ENCODE measurements at places on chromosomes 2 and 18. TPM values are rescaled to one million over a fixed set of nuclear protein-coding genes. Genes with fewer than 3 reads are reported as not detected.

The USP34 gene
- total RNA-seq, result 117 TPM

DNA sequence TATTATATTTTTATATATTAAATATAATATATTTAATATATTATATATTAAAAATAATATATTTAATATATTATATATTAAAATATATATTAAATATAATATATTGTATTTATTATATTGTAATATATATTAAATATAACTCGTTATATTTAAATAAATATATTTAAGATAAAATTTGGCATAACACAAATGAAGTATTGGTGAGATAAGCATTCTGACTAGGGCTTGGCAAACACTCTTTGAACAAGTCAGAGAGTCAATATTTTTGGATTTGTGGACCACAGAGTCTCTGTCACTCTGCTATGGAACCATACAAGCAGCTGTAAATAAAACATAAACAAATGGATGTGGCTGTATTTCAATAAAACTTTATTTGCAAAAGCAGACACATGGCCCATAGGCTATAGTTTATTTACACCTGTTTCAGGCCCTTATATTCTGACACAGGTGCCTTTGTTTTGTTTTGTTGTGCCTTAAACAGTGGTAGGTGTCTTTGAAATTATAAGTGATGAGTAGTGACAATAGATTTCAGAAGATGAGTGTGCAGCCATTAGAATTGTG is 190.1 kb downstream of the EPHA4 start:
- DNase-seq, result no peak

The ARHGAP28 gene
- 7.6 TPM for total RNA-seq

- DNase-seq, result no peak
Observed at GRCh38 chr18:56327191-56327885, 311.1 kb downstream of the TXNL1 start.

- DNase-seq, result peak; percentile 74
Observed at GRCh38 chr2:9213477-9214051, 7.0 kb downstream of the ASAP2 start.

DNA sequence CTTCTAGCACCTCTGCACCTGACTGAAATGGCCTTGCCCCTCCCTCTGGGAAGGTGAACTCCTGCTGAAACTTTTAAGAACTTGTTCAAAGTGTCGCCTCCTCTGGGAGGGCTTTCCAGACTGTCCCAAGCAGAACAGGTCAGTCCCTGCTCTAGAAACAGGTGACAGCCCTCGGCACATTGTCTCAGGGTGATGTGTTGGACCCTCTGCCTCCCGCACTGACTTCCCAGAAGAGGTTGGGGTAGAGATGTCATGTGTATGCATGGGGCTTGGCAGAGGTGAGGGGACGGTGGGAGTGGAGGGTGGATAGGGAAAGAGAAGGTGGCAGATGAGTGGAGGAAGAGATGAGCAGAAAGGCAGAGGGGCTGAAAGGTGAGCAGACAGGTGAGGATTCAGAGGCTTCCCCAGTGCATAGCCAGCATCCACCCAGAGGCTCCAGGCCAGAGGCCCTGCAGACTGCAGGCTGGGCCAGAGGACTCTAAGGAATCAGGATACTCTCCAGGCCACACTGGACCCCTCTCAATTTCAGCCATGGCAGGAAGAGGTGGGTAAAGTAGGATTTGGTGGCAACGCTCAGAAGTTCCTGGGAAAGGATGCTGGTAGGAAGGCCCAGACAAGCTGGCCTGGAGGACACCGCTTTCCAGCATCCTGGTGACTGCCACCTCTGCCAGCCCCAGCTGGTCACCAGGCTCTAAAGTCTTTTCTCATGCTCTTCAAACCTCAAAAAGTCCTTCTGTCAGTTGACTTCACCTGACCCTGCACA is 24.8 kb upstream of the TNS1 start:
- DNase-seq, result peak; percentile 58

DNA sequence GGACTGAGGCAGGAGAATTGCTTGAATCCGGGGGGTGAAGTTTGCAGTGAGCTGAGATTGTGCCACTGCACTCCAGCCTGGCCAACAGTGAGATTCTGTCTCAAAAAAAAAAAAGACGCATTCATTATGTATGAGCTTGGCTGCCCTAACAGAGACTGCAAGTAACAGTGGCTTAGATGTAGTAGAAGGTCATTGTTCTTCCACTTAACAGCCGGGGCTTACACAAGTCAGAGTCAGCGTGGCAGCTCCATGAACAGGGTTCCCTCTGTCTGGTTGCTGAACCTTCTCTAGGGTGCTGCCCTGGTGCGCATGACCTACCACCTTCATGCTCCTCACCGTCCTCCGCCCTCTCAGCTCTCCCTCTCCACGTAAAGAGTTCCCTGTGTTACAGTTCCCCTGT is 49.1 kb upstream of the IGFBP2 start:
- DNase-seq, result no peak

DNA sequence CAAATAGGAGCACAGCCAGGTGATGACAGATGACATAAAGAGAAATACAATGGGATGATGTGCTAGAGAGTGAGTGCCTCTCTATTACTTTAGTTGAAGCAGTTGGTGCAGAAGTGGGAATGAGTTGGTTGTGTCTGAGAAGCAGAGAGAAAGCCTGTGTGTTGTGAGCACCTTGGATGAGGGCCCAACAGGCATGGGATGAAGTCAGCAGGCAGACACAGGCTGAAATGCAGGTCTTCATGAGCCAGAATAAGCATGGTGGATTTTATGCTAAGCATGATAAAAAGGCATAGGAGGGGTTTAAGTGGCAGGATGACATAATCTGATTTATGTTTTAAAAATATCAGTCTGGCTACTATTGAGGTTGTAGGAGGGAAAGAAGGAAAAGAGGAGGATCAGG is 71.5 kb downstream of the KLHL14 start:
- no peak for DNase-seq

GRCh38 chr18:9809697-9810096 is 76.1 kb upstream of the TXNDC2 start:
- DNase-seq, result no peak

DNA sequence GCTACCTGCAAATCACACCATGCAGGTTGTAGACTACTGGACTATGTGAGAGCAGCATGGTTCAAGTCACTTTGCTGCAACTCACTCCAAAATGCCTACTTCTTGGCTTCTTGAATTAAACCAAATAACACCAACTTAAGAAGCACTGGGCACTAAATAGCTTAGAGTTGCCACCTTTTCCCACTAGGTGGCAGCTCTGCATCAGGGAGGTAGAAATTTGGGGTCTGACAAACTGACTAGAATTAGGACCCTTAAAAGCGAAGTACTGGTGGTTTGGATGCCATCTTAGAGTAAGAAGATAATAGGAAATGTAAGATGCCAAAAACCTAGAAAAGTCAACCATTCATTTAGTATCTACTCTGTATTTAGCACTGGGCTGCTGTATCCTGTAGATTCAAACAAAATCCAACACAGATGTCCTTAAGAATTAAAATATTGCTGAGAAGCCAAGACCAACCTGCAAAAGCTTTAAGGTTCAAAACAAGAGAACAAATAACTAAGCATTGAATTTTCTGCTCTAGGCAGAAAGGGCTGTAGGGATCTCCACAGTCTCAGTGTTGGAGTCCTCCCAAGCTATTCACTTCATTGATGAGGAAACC is 65.5 kb downstream of the CCBE1 start:
- DNase-seq, result no peak

- no peak for DNase-seq
Observed at GRCh38 chr2:235468978-235469655, 24.7 kb upstream of the AGAP1 start.

The PHLPP1 gene
- total RNA-seq, result 20.6 TPM

The CRYBA2 gene
- total RNA-seq, result not detected

GRCh38 chr18:79405781-79406575 is 10.2 kb downstream of the NFATC1 start:
- DNase-seq, result no peak

GRCh38 chr2:112656679-112657078 is 10.9 kb downstream of the SLC20A1 start:
- no peak for DNase-seq

DNA sequence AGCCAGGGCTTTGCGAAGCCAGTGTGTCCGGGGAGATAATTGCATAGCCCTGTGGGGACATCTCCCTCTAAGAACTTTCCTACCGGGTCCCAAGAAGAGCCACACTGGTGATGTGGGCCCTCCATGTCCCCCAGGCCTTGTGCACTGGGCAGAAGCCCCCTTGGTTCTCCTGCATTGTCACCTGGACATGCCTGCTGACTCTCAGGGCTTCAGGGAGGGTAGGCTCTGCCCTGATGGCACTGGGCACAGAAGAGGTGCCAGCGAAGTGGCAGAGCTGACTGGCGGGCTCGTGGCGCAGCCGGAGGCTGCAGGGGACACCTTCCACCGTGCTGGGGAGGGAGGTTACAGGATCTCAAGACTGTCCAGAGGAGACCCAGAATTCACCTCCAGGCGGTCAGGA is 28.3 kb downstream of the GLI2 start:
- no peak for DNase-seq

DNA sequence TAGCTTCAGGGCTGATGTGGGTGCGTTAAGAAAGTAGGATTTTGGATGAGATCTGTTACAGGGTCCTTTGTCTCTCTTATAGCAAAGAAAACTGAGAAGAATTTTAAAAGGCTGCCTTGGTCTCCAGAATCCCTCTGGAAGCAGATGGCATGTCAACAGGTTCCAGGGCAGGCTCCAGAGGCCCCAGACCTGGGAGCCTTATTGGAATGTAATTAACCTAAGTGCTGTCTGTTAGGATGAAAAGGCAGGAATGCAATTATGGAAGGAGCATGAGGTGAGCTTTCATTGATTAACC is 97.2 kb upstream of the PKDCC start:
- no peak for DNase-seq

The SLC4A5 gene
- total RNA-seq, result 4.4 TPM

The SERPINB4 gene
- total RNA-seq, result 77.3 TPM

The BCL2L11 gene
- total RNA-seq, result 90.1 TPM

GRCh38 chr2:70759446-70759845 is 8.6 kb downstream of the ADD2 start:
- DNase-seq, result no peak

The NOL4 gene
- total RNA-seq, result not detected

The DSEL gene
- 7.6 TPM for total RNA-seq

The DYNAP gene
- not detected for total RNA-seq

DNA sequence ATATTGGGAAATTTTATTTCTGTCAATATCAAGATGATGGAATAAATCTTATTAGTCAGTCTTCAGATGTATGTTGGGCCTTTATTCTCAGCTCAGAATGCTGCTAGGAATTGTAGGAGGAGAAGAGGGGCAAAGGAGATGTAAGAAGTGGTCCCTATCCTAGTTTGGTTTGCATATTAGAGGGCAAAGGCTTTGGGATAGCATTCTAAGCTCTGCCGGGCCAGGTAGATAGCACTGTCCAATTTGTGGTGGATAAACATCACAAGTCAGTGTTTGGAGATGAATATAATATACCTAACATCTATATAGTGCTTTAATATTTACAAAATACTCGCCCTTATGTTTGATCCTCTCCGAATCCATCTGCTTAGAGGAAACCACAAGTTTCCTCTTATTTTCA is 149.2 kb downstream of the GULP1 start:
- no peak for DNase-seq

GRCh38 chr2:225867071-225867470 is 467.6 kb downstream of the NYAP2 start:
- DNase-seq, result no peak

The NPPC gene
- 16.0 TPM for total RNA-seq

The CSRNP3 gene
- 2.7 TPM for total RNA-seq

DNA sequence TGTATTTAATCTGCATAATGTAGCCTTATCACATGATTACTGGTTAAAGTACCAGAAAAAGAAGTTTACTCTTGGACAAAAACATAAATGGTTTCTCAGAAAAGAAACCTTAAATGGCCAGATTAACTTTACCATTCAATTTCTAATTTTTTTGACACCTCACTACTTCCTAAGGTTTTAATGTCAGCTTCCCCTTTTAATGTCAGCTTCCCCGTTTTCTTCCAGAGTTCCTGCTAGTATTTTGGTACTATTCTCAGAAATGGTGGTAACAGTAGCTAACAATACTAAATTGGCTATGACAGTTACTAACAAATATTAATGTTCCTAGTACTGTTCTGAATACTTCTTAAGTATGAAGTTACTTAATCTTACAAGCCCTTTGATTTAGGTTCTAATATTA is 22.4 kb upstream of the SLC8A1 start:
- no peak for DNase-seq

DNA sequence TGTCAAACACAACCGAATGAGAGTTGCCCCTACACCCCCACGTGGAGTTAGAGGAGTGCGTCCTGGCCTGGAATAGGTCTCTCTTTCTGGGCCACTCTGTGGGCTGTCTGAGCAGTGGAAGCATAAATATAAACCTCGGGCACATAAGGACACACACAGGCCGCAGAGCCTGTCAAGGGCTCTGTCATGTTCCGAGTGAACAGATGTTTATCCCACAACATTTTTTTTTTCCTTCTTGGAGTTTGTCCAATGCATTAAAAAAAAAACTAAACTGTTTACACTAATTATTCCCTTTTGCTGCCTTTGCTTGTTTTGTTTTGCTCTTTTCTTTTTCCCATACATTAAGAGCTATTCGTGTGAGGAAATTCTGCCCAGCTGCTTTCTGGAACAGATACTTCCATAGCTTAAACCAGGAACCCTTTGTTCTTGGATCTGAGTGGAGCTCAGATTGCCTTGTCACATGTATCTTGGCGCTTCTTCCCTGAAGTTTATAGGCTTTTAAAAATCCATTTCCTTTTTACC is 228.3 kb upstream of the FOSL2 start:
- DNase-seq, result no peak

DNA sequence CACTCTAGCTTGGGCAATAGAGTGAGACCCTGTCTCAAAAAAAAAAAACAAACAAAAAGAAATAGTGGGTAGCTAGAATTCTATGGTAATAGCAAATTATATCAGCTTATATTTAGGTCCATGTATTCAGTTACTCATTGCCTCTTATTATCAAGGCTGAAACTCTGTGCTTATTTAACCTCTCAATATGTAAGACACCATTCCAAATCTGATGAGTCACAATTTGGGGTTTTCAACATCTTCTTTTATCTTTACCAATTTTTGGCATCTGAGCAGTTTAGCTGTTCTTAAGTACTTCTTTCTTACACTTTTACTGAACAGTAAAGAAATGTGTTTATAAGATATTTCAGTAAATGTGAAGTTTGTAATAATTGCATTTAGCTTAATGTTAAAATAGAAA is 69.3 kb downstream of the TTC27 start:
- no peak for DNase-seq

DNA sequence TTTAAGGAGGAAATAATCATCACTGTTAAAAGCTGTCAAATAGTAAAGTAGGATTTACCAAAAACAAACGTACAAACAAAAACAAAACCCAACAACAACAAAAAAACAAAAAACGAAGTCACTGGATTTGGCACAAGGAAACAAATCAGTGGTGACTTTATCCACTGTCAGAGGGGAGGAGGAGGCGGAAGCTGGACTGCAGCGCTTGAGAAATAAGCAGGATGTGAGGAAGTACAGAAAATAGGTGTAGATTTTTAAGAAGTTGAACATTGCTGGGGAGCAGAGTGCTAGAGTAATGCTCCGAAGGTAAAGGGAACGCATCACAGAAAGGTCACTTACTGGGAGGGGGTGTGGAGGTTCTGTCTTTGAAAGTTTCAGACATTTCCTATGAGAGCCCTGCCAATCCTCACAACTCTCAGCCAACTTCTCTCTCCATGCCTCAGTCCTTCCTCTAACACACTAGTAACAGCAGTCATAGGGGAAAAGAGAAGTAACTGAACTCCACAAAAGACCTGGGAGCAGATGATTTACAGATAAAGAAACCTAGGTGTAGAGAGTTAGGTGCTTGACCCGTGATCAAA is 220.2 kb upstream of the SMAD7 start:
- no peak for DNase-seq

The LYG2 gene
- total RNA-seq, result not detected

GRCh38 chr18:7733642-7734041 is 166.5 kb downstream of the PTPRM start:
- no peak for DNase-seq

The TRIM54 gene
- 2.5 TPM for total RNA-seq

- no peak for DNase-seq
Observed at GRCh38 chr2:203195331-203196036, 43.3 kb upstream of the CYP20A1 start.

The LIMS2 gene
- 44.2 TPM for total RNA-seq
